ENCODE measurements at places on chromosomes 5 and 9. TPM values are rescaled to one million over a fixed set of nuclear protein-coding genes. Genes with fewer than 3 reads are reported as not detected.

The FOXD4L5 gene
- total RNA-seq, result 0.11 TPM

GRCh38 chr5:151937851-151938250 lies 13.2 kb upstream of the GLRA1 start:
- no peak for DNase-seq

The CATSPER3 gene
- 0.54 TPM for total RNA-seq

GRCh38 chr9:34809504-34810186 lies 99.7 kb upstream of the CCL21 start:
- peak; percentile 61 for DNase-seq

DNA sequence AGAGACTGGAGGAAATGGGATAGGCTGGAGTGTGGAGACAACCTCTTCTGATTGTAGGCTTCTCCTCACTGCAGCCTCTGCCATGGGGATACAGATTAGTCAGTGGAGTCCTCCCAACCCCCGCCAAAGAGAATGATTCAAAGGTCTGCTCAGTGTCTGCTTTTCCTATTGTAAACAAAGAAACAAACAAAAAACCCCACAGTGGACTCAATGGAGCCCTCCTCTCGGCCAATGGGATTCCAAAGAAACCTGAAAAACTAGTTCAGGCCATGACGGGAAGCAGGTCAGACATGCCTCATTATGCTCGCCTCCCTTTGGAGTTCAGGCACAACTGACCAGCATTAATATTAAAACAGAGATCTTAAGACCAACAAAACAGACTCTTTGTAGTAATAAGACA lies 85.8 kb downstream of the SEC61B start:
- no peak for DNase-seq

The TMEM250 gene
- 25.5 TPM for total RNA-seq

The FOXD4L4 gene
- total RNA-seq, result not detected
